Activated CD8-positive, alpha-beta T cell treated with anti-CD3 and anti-CD28 coated beads for 36 hours (primary cell): ENCODE measurements at places on chromosomes 3 and 15.

GRCh38 chr15:99729920-99730319 lies 3.3 kb downstream of the LYSMD4 start:
- DNase-seq, result peak; percentile 41

DNA sequence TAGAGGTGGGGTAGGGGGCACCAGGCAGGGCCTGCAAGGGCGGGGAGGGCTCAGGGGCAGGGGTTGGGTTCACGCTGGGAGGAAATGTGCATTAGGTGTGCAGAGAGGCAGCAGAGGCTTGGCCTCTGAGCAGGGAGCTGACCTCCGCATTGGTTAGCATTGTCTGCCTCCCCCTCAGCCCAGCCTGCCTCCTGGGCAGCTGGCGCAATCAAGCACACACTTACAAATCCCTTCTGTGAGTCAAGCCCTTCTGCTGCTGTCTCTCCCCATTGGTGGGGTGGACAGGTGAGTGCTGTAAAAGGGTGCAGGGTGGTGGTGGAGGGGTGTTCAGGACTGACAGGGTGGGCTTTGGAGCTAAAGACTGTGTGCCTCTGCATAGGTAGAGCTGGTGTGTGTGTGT lies 9.3 kb downstream of the LOXL1 start:
- no peak for DNase-seq

- DNase-seq, result no peak
Measured at GRCh38 chr15:64256051-64256450, 93.2 kb upstream of the PPIB start.

DNA sequence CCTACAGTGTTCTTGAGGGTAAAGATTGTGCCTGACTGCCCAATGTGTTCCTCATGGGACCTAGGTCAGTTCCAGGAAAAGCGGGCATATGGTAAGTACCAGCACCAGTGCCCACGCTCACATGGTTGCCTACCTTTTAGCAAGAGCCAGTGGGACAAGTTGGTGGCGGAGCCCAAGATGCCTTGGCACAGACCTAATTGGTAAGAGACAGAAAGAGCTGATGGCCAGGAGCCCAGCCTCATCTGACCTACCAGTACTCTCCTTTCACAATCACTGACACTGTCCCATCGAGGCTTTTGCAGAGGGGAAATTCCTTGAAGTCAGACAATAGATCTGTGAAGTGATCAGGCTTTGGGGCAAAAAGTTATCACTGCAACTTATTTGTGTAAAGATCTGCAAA lies 98.4 kb upstream of the BCL6 start:
- DNase-seq, result no peak

- DNase-seq, result no peak
Measured at GRCh38 chr3:29283231-29284119, 2.6 kb downstream of the RBMS3 start.

GRCh38 chr3:27730774-27731659 lies 8.9 kb upstream of the EOMES start:
- no peak for DNase-seq
